ENCODE measurements at places on chromosomes 13 and 19.

DNA sequence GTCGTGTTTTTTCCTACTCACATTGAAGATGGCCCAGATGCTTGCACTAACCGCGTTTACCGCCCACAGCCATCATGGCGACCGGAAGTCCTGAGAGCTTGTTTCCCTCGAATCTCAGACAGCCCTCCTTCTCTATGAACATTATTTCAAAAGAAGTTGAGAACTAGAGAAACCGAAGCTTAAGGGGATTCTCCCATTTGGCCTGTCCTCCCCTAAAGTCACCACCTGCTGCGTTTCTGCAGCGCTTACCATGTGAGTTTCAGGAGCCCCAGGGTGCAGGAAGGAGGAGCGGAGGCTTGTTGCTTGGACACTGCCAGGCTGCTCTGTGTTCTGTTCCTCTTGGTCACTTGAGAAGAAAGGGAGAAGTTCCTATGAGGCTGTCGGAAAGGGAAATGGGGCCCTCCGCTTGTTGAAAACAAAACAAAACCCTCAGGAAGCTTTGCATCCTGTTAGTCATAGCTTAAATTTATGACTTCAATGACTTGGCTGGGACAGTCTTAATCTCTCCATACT lies 6.2 kb downstream of the CARD8 start:
- no peak for DNase-seq

DNA sequence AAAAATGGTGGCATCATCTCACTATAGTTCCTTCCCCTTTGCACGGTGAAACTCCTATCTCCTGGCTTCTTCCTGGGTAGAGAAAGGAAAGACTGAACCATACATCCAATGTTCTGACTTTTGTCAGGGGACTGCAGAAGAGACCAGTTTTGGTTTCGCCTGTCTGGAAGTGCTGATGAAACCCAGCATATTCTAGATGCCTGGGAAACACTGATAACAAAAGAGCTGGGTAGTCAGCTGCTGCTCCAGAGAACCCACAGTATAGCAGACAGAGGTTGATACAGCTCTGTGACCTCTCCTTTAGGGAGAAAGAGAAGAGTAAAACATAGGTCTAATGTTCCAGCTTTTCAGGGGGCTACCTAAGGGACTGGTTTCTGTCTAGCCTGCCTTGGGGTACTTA lies 695.3 kb downstream of the DIAPH3 start:
- no peak for DNase-seq

DNA sequence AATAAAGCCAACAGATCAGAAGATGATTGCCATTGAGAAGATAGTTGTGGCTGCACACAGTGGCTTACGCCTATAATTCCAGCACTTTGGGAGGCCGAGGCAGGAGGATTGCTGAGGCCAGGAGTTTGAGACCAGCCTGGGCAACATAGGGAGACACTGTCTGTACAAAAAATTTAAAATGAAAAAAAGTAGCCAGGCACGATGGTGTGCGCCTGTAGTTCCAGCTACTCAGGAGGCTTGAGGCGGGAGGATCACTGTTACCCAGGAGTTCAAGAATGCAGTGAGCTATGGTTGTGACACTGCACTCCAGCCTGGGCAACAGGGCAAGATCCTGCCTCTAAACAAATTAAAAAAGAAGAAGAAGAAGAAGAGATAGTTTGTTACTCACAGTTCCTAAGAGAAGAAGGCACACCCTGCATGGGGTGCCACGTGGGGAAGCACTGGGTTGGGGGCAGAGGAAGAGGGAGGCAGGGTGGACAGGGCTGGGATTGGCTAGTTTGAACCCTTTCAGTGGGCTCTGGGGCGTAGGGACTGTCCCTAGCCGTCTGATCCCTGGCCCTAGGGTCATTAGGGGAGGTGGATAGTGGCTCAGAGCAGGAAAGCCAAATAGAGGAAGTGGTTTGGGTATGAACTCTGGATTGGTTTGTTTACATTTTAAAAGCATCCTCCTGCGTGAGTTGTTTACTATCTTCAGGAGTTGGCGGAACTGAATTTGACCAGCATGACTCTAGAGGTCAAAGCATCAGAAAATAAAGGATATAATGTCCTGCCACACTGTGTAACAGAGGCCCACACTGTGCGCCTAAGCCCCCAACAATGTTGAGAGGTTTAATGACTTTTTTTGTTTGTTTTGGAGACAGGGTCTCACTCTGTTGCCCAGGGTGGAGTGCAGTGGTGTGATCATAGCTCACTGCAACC lies 60.5 kb upstream of the MEDAG start:
- DNase-seq = no peak

DNA sequence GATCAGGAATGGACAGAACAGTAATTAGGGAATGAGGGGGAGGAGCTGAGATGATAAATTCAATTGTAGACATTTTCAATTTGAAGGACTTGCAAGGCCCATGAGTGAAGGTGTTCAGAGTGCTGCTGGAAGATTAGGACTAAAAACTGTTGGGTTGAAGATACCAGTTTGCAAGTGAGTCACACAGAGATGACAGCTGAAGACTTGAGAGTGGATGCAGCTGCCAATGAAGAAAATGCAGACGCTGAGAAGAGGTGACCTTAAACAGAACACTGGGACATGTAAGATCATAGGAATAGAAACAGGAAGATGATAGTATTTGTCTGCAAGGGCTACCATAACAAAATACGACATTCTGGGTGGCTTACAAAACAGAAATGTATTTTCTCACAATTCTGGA lies 1716.5 kb upstream of the SLC10A2 start:
- DNase-seq = no peak

- no peak for DNase-seq
Observed at GRCh38 chr13:114067381-114067885, 65.0 kb downstream of the RASA3 start.

DNA sequence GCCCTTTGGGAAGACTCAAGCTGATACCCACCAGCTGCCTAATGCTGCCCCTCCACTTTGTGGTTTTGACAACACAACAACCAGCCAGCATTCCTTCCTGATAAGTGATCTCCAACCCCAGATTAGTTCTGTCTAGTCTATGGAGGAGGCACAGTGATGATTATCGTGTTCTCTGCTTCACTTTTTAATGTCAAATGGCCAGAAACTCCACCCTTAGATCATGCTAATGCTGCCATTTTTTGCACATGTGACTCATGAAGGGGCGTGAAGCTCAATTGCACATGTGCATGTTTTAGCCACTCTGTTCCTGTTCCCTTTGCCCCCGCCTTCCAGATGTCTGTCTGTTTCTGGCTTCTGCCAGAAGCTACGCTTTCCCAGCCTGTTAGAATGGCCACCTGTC lies 199.8 kb downstream of the COG6 start:
- DNase-seq = no peak

GRCh38 chr13:41823476-41823875 lies 137.4 kb downstream of the VWA8 start:
- DNase-seq = no peak

DNA sequence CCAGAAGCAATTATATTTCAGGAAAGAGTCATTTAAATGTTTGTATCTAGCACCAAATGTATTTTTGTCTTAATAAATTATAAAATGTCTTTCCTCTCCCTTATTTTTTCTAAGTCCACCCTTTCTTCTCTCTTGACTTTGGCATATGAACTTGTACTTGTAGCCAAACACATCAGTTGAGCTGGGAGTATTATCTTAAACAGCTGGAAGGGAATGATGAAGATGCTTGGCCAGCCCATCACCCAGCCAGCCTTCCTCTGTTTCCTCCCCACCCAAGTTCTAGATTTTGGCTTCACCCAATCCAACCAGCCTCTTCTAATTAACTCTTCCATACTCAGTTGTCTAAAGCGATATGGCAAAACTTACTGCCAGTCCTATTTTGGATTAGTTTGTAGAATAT lies 272.5 kb downstream of the ENOX1 start:
- DNase-seq = no peak

GRCh38 chr19:45403781-45404556 lies 900 bp downstream of the PPP1R13L start:
- no peak for DNase-seq

- DNase-seq = no peak
Observed at GRCh38 chr13:31929031-31929770, 102.4 kb upstream of the FRY start.

- no peak for DNase-seq
Observed at GRCh38 chr13:74132776-74133656, 1.2 kb downstream of the KLF12 start.
